Glomerular endothelial cell (primary cell): ENCODE measurements at places on chromosomes 11 and 22. TPM values are rescaled to one million over a fixed set of nuclear protein-coding genes. Genes with fewer than 3 reads are reported as not detected.

MCAT gene
- 23.6 and 27.7 TPM in 2 replicates for total RNA-seq

MISFA gene
- 1.4 TPM in 1 of 2 replicates, not detected in the other for total RNA-seq

MFRP gene
- 0.35 and 0.39 TPM in 2 replicates for total RNA-seq

GVQW3 gene
- total RNA-seq, result 0.53 and 1.3 TPM in 2 replicates

SLCO2B1 gene
- 0.97 and 5.4 TPM in 2 replicates for total RNA-seq

- DNase-seq, result no peak
Measured at GRCh38 chr11:97979741-97980140, 1041.0 kb upstream of the CNTN5 start.

DNA sequence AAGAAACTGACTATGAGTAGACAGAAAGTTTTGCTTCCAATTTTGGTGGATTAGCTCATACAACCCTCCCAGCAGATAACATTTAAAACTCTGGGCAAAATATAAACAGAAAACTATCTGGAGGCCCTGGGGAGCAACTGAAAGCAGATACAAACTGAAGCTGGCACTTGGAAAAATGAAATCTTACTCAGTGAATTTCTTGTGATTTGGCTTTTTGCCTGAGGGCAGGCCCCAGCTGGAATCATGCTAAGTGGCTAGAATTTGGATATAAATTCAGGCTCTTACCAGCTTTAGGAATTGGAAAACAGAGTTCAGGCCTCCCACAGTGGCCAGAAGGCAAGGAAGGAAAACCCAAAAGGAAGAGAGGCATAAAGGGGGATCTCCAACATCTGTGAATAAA, 85.8 kb downstream of the EFCAB6 start:
- no peak for DNase-seq

- no peak for DNase-seq
Measured at GRCh38 chr11:35723493-35723892, 60.9 kb downstream of the TRIM44 start.

GRCh38 chr11:44379141-44380008, 69.4 kb upstream of the ALX4 start:
- no peak for DNase-seq

DNA sequence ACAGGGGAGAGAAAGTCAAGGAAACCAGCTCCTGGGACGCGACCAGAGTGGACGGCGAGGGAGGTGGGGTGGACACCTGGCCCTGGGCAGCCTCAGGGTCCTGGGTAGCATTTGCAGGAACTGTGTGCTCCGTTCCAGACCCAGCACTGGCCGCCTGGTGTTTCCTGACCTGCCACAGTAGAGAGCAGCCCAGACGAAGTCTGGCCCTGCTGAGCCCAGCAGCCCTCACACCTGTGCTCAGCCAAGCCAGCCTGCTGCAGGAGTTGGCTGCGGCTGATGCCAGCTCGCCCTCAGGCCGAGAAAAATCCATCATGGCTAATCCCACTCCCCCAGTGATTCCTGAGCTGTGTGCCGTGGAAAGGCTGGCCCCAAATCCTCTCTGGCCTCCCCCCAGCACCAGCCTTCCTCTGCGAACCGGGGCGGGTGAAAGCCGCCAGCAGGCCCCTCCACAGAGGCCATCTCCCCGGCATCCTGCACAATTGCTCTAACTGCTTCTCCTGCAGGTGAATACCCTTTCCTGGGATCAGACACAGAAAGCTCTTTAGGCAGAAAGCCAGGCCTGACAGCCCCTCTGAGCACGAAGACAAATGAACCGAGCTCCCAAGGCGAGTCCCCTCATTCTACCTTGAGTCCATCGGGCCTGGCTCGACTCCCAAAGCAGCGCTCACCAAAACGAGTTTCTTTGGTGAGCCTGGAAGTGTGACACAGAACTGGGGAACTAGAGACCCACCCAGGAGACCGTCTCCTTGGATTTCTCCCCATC, 88.6 kb downstream of the RTL6 start:
- DNase-seq, result no peak

DNA sequence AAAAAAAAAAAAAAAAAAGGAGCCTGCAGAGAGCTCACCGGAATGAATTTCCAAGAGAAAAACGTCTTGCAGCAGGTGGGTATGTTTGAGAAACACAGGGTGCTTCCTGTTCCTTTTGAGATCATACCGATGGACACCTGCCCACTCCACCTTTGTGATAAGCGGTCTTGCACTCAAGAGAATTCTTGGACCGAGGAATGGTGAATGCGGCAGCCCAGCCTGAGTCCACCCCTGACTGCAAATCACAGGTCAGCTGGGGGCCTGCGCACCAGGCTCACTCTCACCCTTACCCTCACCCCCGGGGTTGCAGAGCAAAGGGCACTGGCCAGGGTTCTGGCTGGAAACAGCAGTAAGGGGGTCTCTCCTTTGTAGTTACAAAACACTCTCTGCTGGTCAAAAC, 16.8 kb upstream of the TEF start:
- no peak for DNase-seq
